MCF 10A (cell line): ENCODE measurements at places on chromosomes 3 and 15.
A peak's percentile ranks its signal among the peaks of the same experiment; 100 is the strongest.

GRCh38 chr3:31008994-31009393 lies 114.5 kb upstream of the GADL1 start:
- peak; percentile 9 for DNase-seq

DNA sequence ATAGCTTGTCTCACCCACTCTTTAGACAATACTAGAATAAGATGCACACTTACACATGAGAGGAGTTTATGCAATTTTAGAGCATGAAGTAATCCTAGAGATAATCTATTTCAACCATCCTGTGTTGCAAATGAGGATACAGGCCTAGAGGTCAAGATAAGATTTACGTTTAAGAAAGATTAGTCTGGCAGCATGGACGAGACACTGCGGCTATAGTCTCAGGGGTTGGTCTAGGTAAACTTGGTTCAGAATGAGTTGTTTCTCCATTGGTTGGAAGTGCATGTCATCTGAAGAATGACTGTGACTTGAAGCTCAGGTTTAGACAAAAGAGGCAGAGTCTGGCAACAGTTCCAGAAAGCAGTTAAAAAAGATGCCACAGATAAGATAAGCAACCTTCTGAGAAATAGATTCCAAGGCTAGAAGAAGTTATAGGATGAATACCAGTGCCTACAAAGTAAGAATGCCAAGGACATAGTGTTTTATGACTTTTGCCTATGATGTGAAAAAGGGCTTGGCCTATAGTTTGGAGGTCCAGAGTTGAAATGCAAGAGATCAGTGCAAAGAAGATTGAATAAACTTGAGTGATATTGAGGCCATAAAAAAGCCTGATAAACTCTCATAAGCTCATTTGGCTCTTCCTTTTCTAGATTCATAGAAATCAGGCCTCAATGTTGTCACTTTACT lies 631.0 kb downstream of the SQOR start:
- no peak for DNase-seq

- no peak for DNase-seq
Observed at GRCh38 chr3:104785947-104786346, 580.8 kb upstream of the ALCAM start.

GRCh38 chr15:54119051-54119450 lies 140.8 kb downstream of the UNC13C start:
- DNase-seq: no peak

DNA sequence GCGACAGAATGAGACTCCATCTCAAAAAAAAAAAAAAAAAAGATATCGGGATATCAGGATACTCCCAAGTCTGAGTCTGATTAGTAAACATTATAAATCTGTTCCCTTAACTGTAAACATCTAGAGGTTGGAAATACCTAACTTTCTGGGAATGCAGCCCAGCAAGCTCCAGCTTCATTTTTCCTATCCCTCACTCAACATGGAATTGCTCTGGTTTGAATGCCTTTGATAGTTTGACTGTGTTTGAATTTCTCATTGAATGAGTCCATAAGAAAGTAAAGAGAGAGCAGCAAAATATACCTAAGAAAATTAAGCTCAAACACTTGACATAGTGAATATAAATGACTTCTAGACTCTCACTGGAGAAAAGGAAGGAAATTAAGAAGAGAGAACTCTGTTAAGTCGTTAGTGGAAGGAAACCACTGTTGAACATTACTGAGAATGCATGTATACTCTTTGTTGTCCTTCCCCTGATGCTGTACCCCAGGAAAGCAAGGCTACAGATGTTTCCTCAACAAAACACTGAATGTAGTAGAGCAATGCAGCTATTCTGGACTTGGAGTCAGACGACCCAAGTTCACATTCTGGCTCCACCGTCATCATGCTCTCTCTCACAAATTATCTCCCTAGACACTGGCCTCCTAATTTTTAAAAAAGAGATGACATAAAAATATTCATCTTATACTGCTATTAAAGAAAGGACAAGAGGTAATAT lies 62.4 kb downstream of the CD200 start:
- no peak for DNase-seq

DNA sequence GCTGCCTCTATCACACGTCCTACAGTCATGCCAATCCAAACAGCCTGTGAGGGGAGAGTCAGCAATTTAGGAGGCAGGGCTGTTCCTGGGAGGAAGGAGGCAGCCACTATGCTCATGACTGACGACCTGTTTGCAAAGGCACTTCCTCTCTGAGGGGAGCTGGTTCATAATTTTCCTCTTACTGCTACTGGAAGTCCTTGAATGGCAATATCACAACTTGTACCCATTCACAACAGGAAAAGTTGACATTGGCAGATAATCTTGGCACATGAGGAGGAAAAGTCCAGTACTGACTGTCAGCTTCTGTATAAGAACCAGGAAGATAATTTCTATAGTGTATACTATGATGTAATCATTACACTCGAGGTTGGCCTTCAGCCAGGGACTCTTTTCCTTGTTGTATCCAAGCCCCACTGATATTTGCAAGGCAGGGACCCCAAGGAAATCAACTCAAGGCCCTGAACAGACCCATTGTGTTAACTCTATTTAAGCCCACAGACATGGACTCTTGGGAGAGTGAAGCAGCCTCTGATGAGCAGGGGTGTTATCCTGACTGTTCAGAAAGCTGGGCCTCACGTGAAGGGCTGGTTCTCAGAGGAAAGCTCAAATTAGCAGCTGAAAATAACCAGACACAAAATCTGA lies 267.3 kb upstream of the ADAMTS9 start:
- peak; percentile 14 for DNase-seq

- peak; percentile 91 for DNase-seq
Observed at GRCh38 chr3:190120269-190121060, at the start of gene P3H2. TSS of gene P3H2 (minus strand) at chr3:190120897. CDS start at chr3:190120731, 166 bp downstream.

GRCh38 chr15:65653341-65653740 lies 31.6 kb downstream of the SLC24A1 start:
- DNase-seq: no peak

DNA sequence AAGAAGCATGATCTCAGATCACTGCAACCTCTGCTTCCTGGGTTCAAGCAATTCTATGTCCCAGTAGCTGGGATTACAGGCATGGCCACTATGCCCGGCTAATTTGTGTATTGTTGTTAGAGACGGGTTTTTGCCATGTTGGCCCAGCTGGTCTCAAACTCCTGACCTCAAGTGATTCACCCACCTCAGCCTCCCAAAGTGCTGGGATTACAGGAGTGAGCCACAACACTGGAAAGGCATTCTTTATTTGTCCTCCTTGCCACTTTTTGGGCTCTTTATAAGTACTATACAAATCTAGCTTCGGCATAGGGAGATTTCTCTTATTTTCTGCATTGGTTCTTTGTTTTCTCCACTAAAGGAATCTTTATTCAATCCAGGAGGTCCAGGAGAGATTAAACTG lies 18.6 kb downstream of the CMTM8 start:
- DNase-seq: no peak

GRCh38 chr3:30712991-30713390 lies 106.6 kb downstream of the TGFBR2 start:
- DNase-seq: no peak

- DNase-seq: peak; percentile 49
Observed at GRCh38 chr3:43162230-43163084, 56.6 kb upstream of the POMGNT2 start.

GRCh38 chr3:113600418-113601182 lies 68.2 kb downstream of the SIDT1 start:
- DNase-seq: no peak

GRCh38 chr15:40059821-40060220 lies 20.8 kb upstream of the SRP14 start:
- no peak for DNase-seq

DNA sequence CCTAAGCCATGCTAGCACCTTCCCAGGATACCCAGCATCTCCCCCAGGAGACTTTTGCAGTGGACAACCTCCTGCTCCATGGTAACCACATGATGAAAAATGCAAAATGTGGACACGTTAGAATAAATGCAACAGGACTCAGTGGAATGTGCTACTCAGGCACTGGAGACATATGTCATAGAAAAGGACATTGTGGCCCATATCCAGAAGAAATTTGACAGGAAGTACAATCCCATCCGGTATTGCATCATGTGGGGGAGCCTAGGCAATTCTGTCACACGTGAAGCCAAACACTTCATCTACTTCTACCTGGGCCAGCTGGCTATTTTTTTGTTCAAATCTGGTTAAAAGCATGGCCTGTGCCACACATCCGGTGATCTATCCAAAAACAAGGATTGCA lies 227.2 kb upstream of the GPR149 start:
- peak; percentile 15 for DNase-seq

DNA sequence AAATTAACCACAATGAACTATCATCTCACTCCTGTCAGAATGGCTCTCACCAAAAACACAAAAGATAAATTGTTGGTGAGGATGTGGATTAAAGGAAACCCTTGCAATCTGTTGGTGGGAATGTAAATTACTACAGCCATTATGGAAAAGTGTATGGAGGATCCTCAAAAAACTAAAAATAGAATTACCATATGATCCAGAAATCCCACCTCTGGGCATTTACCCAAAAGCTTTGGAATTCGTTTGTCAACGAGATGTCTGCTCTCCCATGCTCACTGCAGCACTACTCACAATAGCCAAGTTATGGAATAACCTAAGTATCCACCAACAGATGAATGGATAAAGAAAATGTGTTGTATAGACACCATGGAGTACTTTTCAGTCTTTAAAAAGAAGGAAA lies 21.6 kb downstream of the FSIP1 start:
- no peak for DNase-seq

- no peak for DNase-seq
Observed at GRCh38 chr3:127915115-127915936, at the start of gene KBTBD12. TSS of gene KBTBD12 (plus strand) at chr3:127915232. CDS start at chr3:127923062, 7,830 bp downstream.

DNA sequence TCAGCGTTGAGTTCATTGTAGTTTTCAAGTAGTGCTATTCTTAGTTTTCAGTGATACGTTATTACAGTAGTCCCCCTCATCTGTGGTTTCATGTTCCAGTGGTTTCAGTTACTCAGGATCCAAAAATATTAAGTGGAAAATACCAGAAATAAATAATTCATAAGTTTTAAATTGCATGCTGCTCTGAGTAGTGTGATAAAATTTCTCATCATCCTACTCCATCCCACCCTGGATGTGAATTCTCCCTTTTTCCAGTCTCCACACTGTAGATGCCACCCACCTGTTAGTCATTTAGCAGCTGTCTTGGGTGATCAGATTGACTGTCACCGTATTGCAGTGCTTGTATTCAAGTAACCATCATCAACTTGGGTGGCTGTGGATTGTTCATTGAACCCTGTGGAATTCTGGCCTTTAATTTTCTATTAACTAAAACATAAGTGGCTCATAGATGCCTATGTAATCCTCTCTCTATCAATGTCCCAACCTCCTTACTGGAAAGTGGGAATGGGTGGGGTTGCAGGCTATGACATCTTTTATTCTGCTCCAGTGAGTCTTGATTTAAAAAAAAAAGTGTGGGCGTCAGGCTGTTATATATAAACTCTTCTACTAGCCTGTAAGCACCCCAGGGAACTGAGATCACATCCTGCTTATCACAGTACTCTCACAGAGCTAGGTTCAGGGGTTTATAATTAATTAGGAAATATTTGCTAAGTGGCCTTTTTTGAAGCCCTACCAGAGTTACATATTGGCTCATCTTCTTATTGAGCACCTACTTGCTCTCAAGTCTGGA lies 97.5 kb downstream of the CFAP20DC start:
- DNase-seq: no peak

DNA sequence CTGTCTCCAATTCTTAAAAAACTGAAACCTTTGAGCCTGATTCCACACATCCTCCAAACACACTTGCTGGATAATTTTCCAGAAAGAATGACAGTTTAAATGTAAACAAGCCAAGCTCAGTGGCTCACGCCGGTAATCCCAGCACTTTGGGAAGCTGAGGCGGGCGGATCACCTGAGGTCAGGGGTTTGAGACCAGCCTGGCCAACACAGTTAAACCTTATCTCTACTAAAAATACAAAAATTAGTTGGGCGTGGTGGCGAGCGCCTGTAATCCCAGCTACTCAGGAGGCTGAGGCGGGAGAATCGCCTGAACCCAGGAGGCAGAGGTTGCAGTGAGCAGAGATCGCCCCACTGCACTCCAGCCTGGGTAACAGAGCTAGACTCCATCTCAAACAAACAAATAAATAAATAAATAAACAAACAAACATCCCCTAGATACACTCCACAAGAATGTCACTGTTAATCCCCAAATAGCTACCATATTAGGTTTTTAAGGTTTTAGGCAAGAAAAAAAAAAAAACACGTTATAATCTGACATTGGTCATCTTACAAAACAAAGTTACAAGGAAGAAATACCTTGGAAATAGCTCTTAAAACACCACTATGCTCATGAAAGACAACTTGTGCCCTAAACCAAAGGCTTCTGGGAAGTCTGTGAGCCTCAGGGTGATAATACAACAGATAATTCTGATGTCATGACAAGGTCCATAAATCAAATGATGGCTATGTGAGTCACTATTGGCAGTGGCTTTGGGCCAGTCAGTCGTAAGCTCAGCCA lies 13.2 kb downstream of the TNIK start:
- DNase-seq: peak; percentile 63

DNA sequence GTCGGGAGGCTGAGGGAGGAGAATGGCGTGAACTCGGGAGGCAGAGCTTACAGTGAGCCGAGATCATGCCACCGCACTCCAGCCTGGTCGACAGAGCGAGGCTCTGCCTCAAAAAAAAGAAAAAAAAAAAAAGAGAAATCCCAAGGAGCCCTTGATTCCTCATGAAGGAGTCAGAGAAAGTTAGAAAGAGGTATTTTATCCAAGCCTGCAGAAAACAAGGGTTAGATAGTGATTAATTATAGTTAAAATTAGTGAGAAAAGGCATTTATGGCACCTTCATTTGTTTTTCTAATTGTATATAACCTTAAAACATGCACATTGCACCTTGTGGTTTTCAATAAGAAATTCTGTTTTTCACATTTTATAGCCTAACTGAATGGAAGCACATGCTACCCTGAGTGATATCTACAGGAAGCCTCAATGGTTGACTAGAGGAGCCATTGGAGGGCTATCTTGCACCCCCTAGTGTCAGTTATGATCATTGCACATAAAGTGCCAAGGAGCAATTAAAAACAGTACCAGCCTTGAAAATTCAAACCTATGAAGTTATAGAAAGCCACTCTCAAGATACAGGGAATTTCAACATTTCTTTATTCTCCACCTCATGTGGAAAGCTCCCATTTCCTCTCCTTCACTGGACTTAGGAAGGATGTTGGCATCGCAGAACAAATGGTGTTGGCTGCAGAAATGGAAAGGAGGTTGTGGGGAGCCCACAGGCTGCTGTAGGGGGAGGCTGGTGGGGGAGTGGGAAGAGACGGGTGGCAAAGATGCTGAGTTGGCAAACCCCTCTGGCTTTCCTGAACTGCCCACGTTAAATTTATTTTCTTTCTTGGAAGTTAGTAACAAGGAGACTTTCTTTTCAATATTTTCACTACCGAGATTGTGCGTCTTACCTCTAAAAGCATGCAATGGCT lies 48.5 kb downstream of the ITGA11 start:
- peak; percentile 70 for DNase-seq

GRCh38 chr15:101852356-101852755 lies 40.4 kb downstream of the OR4F15 start:
- DNase-seq: no peak

DNA sequence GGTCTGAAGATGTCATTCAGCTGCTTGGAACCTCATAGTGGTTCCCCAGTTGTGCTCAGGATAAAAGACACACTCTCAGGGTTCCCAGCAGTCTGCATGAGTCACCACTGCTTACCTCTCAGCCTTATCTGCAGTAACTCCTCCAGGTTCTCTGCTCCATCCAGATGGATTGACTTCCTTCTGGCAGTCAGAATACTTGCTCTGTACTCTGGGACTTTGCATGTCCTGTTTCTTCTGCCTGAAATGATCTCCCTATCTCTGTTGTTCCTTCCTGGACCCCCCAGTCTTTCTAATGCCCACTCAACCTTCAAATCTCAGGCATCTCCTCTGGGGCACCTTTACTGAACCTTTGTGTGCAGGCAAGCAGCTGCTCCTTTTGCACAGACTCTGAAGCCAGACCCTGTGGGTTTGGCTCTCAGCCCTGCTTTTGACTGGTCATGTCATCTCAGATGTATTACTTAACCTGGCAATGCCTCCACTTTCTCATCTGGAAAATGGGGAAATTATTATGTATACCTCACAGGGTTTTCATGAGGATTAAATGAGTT lies 38.4 kb downstream of the ITPR1 start:
- DNase-seq: peak; percentile 42
